ENCODE measurements at places on chromosomes 7 and 10.
A peak's percentile ranks its signal among the peaks of the same experiment; 100 is the strongest.

- no peak for DNase-seq
Observed at GRCh38 chr10:92993699-92994272, 66.8 kb upstream of the CYP26C1 start.

- no peak for DNase-seq
Observed at GRCh38 chr7:40680657-40681056, 545.9 kb downstream of the SUGCT start.

DNA sequence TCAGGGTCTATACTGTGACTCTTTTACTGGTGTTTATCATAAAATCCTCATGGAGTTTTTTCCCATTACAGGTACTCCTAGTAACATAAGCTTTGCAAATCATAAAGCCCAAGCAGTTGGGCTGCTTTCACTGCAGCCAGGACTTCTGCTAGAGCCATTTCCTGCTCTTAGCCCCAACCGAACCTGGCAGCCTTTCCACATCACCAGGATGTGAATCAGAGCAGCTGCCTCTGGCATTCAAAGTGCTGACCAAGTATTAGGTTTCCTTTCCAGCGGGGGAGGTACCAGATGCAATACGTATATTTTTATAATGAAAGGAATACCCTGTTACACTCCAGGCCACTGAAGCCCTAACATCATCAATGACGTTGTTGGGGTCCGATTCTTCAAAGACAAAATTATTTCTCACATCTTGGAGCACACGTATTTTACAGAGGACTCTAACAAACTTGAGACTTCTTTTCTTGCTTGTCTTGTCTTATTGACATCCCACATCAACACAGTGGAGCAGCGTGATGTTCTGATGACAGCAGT, 3.6 kb upstream of the HTR5A start:
- no peak for DNase-seq

DNA sequence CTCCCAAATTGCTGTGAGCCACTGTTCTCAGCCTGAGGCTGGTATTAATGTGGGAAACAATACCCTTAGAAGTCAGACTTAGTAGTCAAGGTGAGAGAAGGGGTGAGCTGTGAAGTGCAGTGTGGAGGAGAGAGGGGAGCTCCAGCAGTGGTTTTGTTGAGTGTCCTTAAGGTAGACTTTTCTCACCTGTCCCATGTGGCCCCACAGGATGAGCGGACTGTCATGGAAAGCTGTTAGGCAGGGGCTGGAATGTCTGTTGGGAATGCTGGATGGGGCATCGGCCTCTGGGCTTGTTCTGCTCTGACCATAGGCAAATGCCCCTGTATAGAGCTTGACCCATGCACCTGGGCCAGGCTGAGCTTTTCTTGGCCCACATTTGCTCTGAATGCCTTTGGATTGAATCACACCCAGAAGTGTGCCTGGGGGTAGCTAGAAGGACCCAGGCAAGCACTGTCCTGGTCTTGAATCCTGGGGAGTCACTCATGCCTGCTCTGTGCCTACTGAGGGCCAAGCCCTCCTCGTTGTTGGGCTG, 36.3 kb upstream of the SH2D4B start:
- DNase-seq = no peak

GRCh38 chr10:27526242-27526641, 22.1 kb downstream of the RAB18 start:
- no peak for DNase-seq

- DNase-seq = no peak
Observed at GRCh38 chr10:95941115-95941514, 33.3 kb downstream of the CC2D2B start.

- peak; percentile 31 for DNase-seq
Observed at GRCh38 chr10:24645784-24646183, 77.9 kb downstream of the ARHGAP21 start.

- DNase-seq = no peak
Observed at GRCh38 chr7:154204046-154204445, 151.8 kb downstream of the DPP6 start.

DNA sequence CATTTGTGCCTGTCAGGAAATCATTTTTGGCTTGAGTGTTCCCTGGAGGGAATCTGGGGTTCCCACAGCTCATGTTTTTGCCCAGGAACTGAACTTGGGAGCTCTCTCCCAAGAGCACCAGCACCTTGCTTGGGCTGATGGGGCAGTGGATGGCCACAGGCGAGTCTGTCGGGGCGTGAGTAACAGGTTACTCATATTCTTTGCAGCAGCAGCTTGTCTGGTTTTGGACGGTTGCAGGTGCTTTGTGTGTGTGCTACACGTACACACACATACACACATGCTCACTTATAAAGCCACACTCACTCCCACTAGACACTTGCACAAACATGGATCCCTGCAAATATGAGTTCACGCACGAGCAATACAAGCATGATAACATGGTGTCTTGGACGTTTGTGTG, 2.9 kb upstream of the PALD1 start:
- no peak for DNase-seq

- DNase-seq = no peak
Observed at GRCh38 chr10:98242823-98243222, 25.2 kb downstream of the LOXL4 start.

DNA sequence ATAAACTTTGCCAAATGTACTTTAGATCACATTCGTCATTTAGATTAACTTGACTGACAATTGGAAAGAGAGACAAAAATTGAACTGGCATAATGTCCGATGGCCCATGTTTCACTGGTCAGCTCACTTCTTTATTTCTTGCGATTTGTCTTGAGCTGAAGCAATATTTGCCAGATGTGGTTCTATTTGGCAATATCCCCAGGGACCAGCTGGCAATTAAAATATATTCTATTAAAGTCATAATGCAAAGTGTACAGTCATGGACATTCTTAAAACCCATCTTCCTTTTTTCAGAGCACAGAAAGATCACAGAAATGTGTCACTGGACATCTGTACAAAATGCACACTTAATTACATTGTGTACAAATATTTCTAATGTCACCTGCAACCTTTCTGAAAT, 26.3 kb downstream of the NEBL start:
- DNase-seq = no peak

- no peak for DNase-seq
Observed at GRCh38 chr7:98771519-98771918, 98.3 kb downstream of the TMEM130 start.

DNA sequence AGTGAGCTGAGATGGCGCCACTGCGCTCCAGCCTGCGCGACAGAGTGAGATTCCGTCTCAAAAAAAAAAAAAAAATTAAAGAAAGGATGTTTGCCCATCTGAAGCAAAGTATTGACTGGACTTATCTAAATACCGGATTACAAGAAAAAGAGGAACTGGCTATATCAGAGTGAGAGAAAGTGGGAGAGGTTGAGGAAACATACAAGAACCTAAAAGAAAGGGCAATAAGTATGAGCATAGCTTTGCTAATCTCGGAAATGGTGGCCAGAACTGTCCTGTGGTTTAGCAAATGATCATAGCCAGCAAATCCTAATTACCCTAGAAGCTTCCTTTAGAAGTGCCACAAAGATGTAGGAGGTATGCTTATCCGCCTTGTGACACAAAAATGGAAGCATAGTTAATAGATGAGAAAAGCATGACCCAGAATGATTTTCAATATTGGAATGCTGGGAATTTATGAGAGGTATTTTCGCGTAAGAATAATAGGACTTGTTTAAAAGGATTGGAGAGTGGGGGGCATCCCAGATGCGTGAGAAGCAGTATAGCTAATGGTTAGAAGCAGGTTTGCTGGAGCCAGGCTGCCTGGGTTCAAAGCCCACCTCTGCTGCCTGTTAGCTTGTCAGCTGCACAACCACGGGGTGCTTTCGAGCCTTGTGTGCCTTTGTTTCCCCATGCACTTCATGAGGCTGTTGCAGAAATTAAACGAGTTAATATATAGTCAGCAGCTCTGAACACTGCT, 1.2 kb upstream of the GTPBP4 start:
- no peak for DNase-seq

GRCh38 chr10:114684822-114685209, 26.7 kb upstream of the ABLIM1 start:
- no peak for DNase-seq

- no peak for DNase-seq
Observed at GRCh38 chr7:47302560-47302959, 279.4 kb downstream of the TNS3 start.

DNA sequence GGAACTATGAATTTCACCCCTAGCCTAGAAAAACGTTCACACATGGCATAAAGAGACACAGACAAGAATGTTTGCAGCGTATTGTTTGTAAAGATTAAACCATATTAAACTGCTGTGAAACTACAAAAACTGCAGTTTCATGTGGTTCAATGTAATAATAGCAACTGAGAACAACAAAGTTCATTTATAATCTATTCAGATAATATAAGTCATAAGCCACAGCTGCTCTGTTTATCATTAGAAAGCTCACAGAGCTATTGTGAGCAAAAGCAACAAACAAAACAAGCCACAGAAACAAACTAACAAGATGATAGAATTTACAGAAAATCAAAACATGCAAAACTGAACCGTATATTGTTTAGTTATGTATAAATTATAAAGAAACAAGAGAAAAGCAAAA, 113.5 kb downstream of the AHR start:
- no peak for DNase-seq

DNA sequence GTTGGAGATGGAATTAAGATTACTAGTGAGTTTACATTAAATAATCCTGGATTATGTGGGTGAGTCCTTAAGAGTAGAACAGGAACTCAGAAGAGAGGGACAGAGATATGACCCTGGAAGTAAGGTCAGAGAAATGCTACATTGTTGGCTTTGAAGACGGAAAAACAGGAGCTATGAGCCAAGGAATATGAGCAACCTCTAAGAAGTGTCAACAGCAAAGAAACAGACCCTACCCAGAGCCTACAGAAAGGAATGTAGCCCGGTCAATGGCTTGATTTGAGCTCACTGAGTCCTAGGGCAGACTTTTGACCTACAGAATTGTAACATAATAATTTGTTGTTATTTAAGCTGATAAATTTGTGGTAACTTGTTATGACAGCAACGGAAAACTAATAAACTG, 304.9 kb downstream of the IPMK start:
- no peak for DNase-seq

GRCh38 chr7:115910541-115911164, 119.9 kb downstream of the TFEC start:
- no peak for DNase-seq

DNA sequence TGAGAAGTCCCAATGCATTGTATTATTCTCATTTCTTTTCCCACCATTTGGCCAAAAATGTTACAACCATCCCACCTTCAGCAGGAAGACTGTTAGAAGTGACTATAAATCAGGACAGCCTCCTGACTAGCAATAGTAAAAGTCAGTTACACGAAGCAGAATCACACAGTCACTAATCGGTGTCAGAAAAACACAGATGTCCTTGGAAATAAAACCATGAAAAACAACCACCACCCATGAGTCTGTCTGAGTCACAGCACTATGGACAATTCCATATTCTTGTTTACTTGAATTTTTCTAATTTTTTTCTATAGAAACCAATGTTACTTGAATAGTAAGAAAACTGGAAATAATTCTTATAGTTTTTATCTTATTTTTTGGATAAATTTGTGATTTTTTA, 81.9 kb upstream of the FRMD4A start:
- DNase-seq = no peak

DNA sequence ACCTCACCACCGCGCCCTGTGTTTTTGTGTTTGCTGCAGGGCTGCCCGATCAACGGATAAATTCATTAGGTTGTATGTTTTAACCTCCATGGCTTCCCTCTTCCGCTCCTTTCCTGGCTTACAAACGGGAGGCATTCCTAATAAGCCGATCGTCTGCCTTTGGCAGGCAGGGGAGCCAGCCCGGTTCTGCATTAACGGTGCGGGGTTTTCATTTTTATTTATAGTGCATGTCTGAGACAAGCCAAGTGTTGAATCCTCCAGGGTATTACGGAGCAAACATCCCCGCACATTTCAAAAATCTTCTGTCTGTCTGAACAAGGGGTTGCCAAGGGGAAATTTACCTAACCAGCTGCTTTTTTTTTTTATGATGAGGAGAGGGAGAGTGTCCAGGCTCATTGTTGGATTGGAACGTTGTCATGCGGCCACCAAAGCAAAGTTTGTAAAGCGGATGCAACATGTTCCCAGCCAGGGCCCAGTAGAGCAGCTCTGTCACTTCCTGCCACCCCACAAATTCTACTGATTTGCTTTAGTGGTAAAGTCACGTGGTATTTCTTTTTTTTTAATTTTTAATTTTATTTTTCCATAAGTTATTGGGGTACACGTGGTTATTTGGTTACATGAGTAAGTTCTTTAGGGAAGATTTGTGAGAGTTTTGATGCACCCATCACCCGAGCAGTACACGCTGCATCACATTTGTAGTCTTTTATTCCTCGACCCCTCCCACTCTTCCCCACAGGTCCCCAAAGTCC, 92.3 kb upstream of the BAIAP2L1 start:
- no peak for DNase-seq

DNA sequence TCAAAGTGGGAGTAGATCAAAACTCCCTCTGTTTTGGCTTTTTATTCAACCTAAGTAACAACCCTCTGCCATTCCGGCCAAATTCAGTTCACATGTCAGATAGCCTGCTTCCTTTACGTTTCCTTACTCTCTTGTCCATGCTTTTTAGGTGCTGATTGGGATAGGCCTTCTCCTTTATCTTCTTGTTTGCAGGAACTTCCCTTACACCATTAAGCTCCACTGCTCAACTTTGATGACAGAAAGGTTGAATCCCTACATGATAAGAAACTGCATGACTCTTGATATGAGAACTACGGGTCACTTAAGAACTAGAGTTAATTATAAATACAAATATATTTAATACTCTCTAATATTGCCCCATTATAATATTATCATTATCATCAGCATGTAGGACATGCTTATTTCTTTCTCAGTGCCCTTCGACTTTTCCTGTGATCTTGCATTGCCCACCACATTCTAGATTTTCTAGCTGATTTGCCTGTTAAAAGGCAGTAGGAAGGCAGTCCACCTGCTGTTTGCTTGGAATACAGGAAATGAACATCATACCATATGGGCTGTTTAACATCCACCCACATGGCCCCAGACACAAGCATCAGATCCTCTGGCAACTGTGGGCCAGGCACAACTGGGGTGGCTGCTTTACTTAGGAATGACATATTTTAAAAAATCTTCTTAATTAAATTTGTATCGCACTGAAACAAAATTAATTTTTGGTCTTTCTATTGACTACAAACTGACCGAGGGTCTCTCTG, 59.7 kb upstream of the CCDC6 start:
- DNase-seq = no peak

- no peak for DNase-seq
Observed at GRCh38 chr7:28520074-28521015, 108.0 kb downstream of the CREB5 start.

- DNase-seq = no peak
Observed at GRCh38 chr7:300546-301290, 10.7 kb downstream of the FOXL3 start.

GRCh38 chr10:123250640-123251039, 96.4 kb downstream of the BUB3 start:
- no peak for DNase-seq

GRCh38 chr10:79319115-79319771, 28.0 kb upstream of the PPIF start:
- DNase-seq = no peak

DNA sequence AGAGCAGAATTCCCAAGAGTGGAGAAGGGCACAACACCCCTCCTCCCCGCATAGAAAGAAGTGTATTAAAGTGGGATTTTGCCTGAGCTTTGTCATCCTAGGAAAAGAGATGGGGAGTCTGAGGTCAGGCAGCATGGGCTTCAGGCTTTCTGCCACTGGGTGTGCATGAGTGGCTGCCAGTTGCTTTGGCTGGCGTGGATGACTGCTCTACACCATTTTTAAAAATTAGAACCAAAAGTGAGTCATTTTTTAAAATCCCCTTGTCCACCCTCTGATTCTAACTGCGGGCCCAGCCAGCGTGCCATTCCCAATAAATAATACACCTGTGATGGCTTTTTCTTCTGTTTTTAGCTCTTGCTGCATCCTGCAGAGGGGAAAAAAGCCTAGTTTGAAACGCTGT, 13.4 kb downstream of the SLC29A3 start:
- DNase-seq = no peak

Data from CD4-positive, alpha-beta T cell treated with Interleukin-6 at 100 ng/mL for 8 hours (primary cell).